Lung microvascular endothelial cell (primary cell): ENCODE measurements at places on chromosomes 4 and X. TPM values are rescaled to one million over a fixed set of nuclear protein-coding genes. Genes with fewer than 3 reads are reported as not detected.
A peak's percentile ranks its signal among the peaks of the same experiment; 100 is the strongest.

TCEAL6 gene
- not detected in 2 replicates for total RNA-seq

- DNase-seq: no peak
These were observed 729.1 kb downstream of the STPG2 start for GRCh38 chr4:97414161-97414560.

- peak; percentile 68 for DNase-seq
These were observed 315.9 kb downstream of the MAPK10 start for GRCh38 chr4:86043755-86044592.

- no peak for DNase-seq
These were observed 109.5 kb upstream of the CBR4 start for GRCh38 chr4:169119536-169119935.

SEC24B gene
- total RNA-seq: 9.8 and 11.9 TPM in 2 replicates

HSFX1 gene
- total RNA-seq: 0.20 and 0.22 TPM in 2 replicates

DNA sequence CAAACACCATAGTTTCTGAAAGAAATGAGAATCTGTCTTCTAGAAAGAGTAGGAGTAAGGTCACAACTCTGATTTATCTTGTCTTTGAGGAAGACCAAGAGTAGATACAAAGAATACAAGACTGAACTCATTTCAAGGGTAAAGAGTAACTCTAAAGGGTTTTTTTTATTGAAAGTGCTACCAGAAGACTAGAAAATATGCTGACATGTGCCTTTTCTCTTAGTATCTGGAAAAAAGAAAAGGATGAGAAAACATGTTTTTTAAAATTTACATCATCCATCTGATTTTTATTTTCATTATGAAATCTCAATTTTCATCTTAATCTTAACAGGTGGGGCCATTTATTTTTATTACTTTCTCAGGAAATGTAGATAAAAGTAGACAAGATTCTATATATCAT, 43.0 kb downstream of the UNC5C start:
- DNase-seq: no peak

AFM gene
- not detected in 2 replicates for total RNA-seq

GRCh38 chrX:129649268-129650182, 5.2 kb downstream of the APLN start:
- DNase-seq: no peak

- DNase-seq: no peak
These were observed 4.5 kb downstream of the APLN start for GRCh38 chrX:129650183-129650689.

GPC4 gene
- under 0.01 and 0.22 TPM in 2 replicates for total RNA-seq
